ENCODE measurements at places on chromosomes 3 and 15.
A peak's percentile ranks its signal among the peaks of the same experiment; 100 is the strongest.

DNA sequence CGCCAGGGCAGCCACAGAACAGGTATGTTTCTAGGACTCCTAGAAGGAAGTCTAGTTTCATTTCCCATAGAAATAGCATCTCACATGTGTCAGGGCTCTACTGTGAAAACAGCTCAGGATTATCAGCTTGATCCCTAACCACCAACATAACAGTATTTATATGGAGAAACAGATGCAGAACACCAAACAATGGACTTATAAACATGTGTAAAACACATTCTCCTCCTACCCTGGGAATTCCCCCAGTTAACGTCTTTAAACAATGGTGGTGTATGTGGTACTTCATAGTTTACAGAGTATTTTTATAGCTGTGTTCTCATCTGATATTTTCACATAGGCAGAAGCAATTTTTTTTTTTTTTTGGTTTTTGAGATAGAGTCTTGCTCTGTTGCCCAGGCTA, 9.7 kb downstream of the TNFSF10 start:
- DNase-seq, result no peak

GRCh38 chr3:125128861-125129501, 73.2 kb upstream of the HEG1 start:
- peak; percentile 51 for DNase-seq

- DNase-seq, result peak; percentile 70
These were observed 250.7 kb downstream of the OPA1 start for GRCh38 chr3:193843474-193844301.

- no peak for DNase-seq
These were observed 824.1 kb downstream of the FHIT start for GRCh38 chr3:60427109-60427508.

DNA sequence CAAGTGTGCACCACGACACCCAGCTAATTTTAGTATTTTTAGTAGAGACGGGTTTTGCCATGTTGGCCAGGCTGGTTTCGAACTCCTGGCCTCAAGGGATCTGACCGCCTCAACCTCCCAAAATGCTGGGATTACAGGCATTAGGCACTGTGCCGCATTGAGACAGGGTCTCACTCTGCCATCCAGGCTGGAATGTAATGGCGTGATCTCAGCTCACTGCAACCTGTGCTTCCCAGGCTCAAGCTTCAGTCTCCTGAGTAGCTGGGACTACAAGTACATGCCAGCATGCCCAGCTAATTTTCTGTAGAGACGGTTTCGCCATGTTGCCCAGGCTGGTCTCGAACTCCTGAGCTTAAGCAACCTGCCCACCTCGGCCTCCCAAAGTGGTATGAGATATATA, 51.6 kb downstream of the ACAD9 start:
- DNase-seq, result no peak

DNA sequence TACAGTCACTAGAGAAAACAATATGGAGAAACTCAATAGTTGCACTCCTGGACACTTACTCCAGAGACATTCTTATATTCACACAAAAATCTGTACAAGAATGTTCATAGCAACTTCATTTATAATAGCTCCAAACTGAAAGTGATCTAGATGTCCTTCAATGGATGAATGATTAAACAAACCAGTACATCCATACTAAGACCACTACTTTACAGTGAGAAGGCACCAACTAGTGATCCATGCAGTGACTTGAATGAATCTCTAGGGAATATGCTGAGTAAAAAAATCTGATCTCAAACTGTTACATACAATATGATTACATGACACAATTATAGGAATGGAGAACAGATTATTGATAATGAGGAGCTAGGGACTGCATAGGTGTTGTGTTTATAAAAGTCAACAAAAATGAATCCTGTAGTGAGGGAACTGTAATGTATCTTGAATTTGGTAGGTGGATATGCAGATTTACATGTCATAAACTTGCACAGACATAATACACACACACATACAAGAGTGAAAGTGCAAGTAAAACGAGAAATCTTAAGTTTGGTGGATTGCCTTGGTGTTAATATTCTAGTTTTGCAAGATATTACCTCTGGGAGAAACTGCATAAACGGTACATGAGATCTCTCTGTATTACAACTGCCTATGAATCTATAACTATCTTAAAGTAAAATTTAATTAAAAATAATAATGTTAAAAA, 85.7 kb downstream of the SPATA16 start:
- DNase-seq, result no peak

GRCh38 chr3:194852345-194852744, 166.7 kb downstream of the FAM43A start:
- no peak for DNase-seq
